ENCODE measurements at places on chromosomes 7 and 10. TPM values are rescaled to one million over a fixed set of nuclear protein-coding genes. Genes with fewer than 3 reads are reported as not detected.
A peak's percentile ranks its signal among the peaks of the same experiment; 100 is the strongest.

GRCh38 chr10:127963136-127963535 is 56.2 kb downstream of the PTPRE start:
- H3K27me3 ChIP-seq, result no peaks in the 10 kb centered on the region
- H3K4me3 ChIP-seq, result no peak overlapping the region
- no peak for DNase-seq
- no peaks in the 10 kb centered on the region for H3K36me3 ChIP-seq
- no peaks in the 10 kb centered on the region for H3K4me1 ChIP-seq
- no peak overlapping the region for H3K27ac ChIP-seq

GRCh38 chr7:103914147-103914899 is 75.1 kb downstream of the RELN start:
- H3K27me3 ChIP-seq, result no peaks in the 10 kb centered on the region
- H3K36me3 ChIP-seq, result no peaks in the 10 kb centered on the region
- H3K4me1 ChIP-seq, result no peaks in the 10 kb centered on the region
- no peak for DNase-seq
- no peak overlapping the region for H3K27ac ChIP-seq

- DNase-seq, result no peak
- no peak overlapping the region for H3K27ac ChIP-seq
- no peaks in the 10 kb centered on the region for H3K36me3 ChIP-seq
- no peak overlapping the region for H3K4me3 ChIP-seq
- no peaks in the 10 kb centered on the region for H3K27me3 ChIP-seq
Measured at GRCh38 chr10:10813656-10814055, 204.0 kb upstream of the CELF2 start.

- no peak for DNase-seq
- no peaks in the 10 kb centered on the region for H3K27me3 ChIP-seq
- no peak overlapping the region for H3K4me3 ChIP-seq
Measured at GRCh38 chr7:123709525-123709924, 39.3 kb downstream of the WASL start.

Gene CCDC7
- total RNA-seq, result 19.8 TPM

DNA sequence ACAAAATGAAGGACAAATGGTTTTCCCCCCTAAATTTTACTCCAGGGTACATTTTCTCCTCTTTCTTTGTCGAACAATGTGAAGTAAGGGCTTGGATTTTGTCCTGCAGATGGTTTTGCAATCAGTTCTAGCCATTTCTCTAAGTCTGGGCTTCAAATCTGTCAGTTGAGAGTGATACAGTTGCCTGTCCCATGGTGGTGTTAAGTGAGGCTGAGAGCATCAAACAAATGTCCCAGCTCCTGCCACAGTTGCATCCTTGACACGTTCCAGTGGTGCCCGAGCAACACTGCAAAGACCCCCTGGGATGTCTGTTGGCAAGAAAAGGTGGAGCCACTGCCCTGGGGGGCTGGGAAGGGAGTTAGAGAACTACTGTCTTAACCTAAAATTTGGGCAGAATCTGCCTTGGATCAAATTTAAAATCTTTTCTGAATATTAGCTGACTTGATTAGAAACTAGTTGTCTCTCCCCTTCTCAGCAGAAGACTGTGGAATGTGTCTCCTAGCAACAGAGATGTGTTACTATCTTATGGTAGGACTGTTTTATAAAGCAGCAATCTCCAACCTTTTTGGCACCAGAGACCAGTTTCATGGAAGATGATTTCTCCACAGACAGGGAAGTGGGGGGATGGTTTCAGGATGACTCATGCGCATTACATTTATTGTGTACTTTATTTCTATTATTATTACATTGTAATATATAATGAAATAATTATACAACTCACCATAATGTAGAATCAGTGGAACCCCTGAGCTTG is 102.0 kb upstream of the STEAP1B start:
- H3K36me3 ChIP-seq, result no peaks in the 10 kb centered on the region
- H3K27ac ChIP-seq, result no peak overlapping the region
- no peak overlapping the region for H3K4me3 ChIP-seq
- no peak for DNase-seq
- H3K27me3 ChIP-seq, result no peaks in the 10 kb centered on the region

- DNase-seq, result no peak
- H3K4me1 ChIP-seq, result no peaks in the 10 kb centered on the region
- H3K4me3 ChIP-seq, result no peak overlapping the region
- H3K36me3 ChIP-seq, result no peaks in the 10 kb centered on the region
- H3K27me3 ChIP-seq, result no peaks in the 10 kb centered on the region
Measured at GRCh38 chr7:68187532-68187931, 1190.9 kb downstream of the TYW1 start.

DNA sequence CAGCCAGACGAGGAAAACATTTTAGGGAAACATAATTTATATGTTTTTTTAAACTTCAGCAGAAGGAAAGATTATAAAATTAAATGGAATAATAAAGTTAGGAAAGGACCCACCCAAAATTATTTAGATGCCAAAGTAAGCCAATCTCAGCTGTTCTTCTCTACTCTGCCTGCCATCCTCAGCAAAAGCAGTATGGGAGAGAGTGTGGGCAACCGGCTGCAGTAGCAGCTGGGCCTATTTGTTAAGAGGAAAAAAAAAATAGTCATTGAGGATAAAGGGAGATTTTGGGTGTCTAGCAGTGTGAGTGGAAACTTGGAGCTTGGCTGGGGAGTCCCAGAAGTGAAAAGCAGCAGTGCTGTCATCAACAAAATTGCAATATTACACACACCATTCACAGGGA is 15.4 kb downstream of the SEMA3E start:
- no peaks in the 10 kb centered on the region for H3K36me3 ChIP-seq
- H3K27me3 ChIP-seq, result no peaks in the 10 kb centered on the region
- H3K4me1 ChIP-seq, result no peaks in the 10 kb centered on the region

Gene PRLHR
- not detected for total RNA-seq

- H3K4me3 ChIP-seq, result peak overlapping the region; percentile 31
- H3K27me3 ChIP-seq, result no peaks in the 10 kb centered on the region
- peaks cover 2% of the 10 kb centered on the region for H3K4me1 ChIP-seq
Measured at GRCh38 chr10:86363184-86363832, 3.3 kb downstream of the GRID1 start.

DNA sequence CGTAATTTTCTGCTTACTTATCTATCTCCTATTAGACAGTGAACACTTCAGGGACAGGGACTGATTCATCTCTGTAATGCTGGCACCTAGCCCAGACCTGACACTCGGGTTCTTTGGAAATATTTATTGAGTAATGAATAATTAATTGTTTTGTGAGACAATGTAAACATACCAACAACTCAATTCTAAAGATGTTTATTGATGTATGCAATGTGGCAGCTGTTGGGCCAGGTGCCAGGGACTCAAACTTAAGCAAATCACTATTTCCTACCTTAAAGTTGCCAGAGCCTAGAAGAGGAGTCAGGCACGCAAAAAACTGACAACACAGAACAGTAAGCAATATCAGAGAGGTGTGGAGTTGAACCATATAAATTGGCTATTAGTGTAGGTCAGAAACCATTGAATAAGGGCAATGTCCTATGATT is 63.6 kb upstream of the BMPER start:
- no peaks in the 10 kb centered on the region for H3K36me3 ChIP-seq
- no peaks in the 10 kb centered on the region for H3K27me3 ChIP-seq
- H3K4me3 ChIP-seq, result no peak overlapping the region
- no peaks in the 10 kb centered on the region for H3K4me1 ChIP-seq
- no peak for DNase-seq

GRCh38 chr7:29459589-29459988 is 104.0 kb upstream of the PRR15 start:
- H3K36me3 ChIP-seq, result no peaks in the 10 kb centered on the region
- H3K4me1 ChIP-seq, result no peaks in the 10 kb centered on the region
- H3K27ac ChIP-seq, result no peak overlapping the region
- no peaks in the 10 kb centered on the region for H3K27me3 ChIP-seq
- DNase-seq, result no peak

DNA sequence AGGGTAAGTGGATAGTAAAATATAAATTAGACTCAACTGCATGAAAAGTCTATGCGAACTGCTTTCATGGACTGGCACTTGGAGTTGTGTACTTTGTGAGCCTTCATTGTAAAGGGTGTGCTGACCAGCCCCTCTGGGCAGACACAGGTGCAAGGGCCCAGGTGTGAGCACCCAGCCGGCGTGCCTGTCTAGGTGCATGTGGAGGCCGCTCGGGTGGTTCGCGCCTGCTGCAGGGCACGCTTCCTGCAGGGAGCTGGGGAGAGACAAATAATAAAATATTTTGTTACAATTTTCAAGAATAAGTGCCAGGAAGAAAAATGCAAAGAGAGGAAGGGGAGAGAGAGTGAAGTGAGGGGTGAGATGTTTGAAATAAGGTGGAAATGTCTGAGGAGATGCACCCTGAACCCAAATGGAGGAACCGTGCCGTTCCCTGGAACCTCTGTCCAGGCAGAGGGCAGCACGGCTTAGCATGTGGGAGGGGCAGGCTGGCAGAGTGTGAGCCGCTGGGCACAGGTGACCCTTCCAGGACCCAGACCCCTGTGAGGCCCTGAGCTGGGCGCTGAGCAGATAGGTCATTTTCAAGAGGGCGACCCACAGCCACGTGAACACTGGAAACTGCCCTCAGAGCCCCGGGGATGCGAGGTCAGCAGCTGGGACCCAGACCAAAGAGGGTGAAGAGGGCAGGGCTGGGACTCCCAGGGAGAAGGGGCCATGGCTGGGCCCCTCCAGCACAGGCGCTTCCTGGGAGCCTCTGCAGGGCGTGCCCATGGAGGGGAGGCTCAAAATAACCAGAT is 28.7 kb downstream of the RNF32 start:
- H3K27ac ChIP-seq, result no peak overlapping the region
- H3K36me3 ChIP-seq, result no peaks in the 10 kb centered on the region
- no peak for DNase-seq
- no peaks in the 10 kb centered on the region for H3K4me1 ChIP-seq
- no peak overlapping the region for H3K4me3 ChIP-seq
- H3K27me3 ChIP-seq, result no peaks in the 10 kb centered on the region

GRCh38 chr7:94893661-94894060 is 13.7 kb upstream of the PPP1R9A start:
- H3K4me3 ChIP-seq, result no peak overlapping the region
- no peak for DNase-seq
- H3K4me1 ChIP-seq, result no peaks in the 10 kb centered on the region
- H3K27me3 ChIP-seq, result no peaks in the 10 kb centered on the region

Gene INMT
- 41.4 TPM for total RNA-seq

GRCh38 chr7:17944720-17945119 is 4.4 kb upstream of the SNX13 start:
- no peak overlapping the region for H3K4me3 ChIP-seq
- no peaks in the 10 kb centered on the region for H3K36me3 ChIP-seq
- no peak for DNase-seq
- no peaks in the 10 kb centered on the region for H3K4me1 ChIP-seq

DNA sequence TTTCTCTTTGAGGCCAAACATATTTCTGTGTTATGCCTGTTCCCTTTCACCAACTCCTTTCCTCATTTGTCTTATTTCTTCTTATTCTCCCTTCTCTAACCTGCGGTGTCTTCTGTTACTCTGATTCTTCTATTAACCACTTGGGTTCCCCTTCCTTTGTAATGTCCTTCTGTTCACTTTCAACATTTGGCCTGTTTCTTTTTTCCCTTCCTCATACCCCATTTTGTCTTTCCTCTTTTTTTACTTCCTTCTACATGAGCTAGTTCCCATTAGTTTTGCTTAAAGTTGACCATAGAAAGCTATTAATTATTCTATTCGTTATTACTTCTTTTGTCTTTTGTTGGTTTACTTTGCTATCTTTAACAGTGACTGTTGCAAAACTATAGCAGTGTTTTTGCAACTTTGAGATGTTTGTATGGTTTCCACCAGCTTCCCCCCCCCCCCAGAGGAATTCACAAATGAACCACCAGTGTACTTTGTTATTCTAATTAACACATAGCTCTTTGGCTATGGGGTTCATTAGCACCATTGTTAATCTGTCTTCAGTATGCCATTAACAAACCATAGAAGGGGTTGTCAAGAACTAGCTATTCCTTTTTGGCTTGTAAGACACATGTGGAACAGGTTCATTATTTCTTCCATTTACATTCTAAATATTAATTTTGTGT is 2.9 kb downstream of the LRGUK start:
- no peaks in the 10 kb centered on the region for H3K36me3 ChIP-seq
- no peak for DNase-seq
- no peak overlapping the region for H3K4me3 ChIP-seq
- no peaks in the 10 kb centered on the region for H3K4me1 ChIP-seq
- no peaks in the 10 kb centered on the region for H3K27me3 ChIP-seq

GRCh38 chr10:118958984-118959925 is 70.3 kb upstream of the NANOS1 start:
- no peaks in the 10 kb centered on the region for H3K36me3 ChIP-seq
- no peaks in the 10 kb centered on the region for H3K27me3 ChIP-seq
- peak; percentile 32 for DNase-seq
- no peak overlapping the region for H3K27ac ChIP-seq

- peak; percentile 90 for DNase-seq
- peak within 1 kb of the TSS; percentile 88 for H3K27ac ChIP-seq
- H3K4me1 ChIP-seq, result no peaks in the 10 kb centered on the region
- H3K4me3 ChIP-seq, result peak within 1 kb of the TSS; percentile 64
- H3K36me3 ChIP-seq, result no peaks in the 10 kb centered on the region
- H3K27me3 ChIP-seq, result no peaks in the 10 kb centered on the region
Measured at GRCh38 chr10:119178372-119179119, at the start of gene PRDX3. Gene PRDX3, minus strand, starts transcription at chr10:119178812. Its CDS starts 22 bp downstream, at chr10:119178790.

DNA sequence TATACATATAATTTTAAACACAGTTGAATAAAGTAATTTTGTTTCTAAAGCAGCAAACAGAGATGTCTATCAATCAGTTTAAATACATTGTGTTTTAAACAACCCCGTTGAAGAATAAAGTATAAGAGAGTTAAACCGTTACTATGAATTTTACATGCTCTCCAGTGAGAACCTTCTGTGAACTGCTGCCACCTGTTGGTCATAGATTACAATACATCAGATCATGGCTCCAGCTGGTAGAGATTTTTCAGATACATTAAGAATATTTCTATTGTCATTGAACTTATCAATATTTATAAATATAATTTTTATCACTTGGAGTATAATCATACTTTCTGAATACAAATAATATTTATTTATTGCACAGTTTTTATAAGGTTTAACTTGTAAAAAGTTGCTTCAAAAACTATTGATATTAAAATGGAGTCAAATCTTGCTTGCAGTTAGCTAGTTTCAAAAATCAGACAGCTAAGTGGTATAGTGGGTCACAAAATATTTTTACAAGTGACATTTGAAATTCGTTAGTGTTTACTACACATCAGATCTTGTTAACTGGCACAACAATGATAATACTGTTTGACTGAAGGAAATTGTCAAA is 561.2 kb upstream of the PHF14 start:
- no peaks in the 10 kb centered on the region for H3K36me3 ChIP-seq
- H3K27me3 ChIP-seq, result no peaks in the 10 kb centered on the region
- no peak overlapping the region for H3K27ac ChIP-seq
- no peaks in the 10 kb centered on the region for H3K4me1 ChIP-seq
- peak; percentile 27 for DNase-seq

DNA sequence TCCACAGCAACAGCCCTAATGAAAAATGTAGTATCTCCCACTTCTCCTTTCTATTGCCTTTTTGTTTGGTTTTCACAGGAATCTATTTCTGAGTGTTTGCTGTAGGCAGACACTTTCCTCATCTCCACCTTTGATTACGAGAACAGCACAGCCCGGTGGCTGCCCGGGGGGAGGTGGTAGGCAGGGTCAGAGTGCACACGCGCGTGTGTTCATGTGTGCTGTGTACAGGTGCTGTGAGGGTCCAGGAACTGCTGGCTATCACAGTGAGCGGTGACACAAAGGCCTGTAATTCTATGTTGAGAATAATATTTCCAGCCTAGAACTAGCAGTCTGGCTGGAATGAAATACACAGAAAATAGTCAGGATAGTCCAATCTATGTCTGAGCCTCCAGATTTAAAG is 212.8 kb downstream of the ADARB2 start:
- H3K36me3 ChIP-seq, result no peaks in the 10 kb centered on the region
- no peaks in the 10 kb centered on the region for H3K27me3 ChIP-seq
- H3K4me1 ChIP-seq, result no peaks in the 10 kb centered on the region
- no peak overlapping the region for H3K4me3 ChIP-seq
- DNase-seq, result no peak

Gene SLC16A9
- total RNA-seq, result 15.7 TPM

Measured in prostate gland (tissue), 2 donors.